ENCODE measurements at places on chromosomes 13 and 19. TPM values are rescaled to one million over a fixed set of nuclear protein-coding genes. Genes with fewer than 3 reads are reported as not detected.
A peak's percentile ranks its signal among the peaks of the same experiment; 100 is the strongest.

- no peak overlapping the region for H3K27ac ChIP-seq
- DNase-seq, result peak; percentile 40
- H3K27me3 ChIP-seq, result no peaks in the 10 kb centered on the region
- no peak overlapping the region for H3K4me3 ChIP-seq
- no peaks in the 10 kb centered on the region for H3K4me1 ChIP-seq
These were observed 475.6 kb downstream of the COG6 start for GRCh38 chr13:40130871-40131636.

GRCh38 chr13:111472559-111473460 is 152.4 kb downstream of the TEX29 start:
- H3K27ac ChIP-seq, result no peak overlapping the region
- H3K4me3 ChIP-seq, result no peak overlapping the region
- DNase-seq, result no peak
- H3K36me3 ChIP-seq, result no peaks in the 10 kb centered on the region
- H3K4me1 ChIP-seq, result no peaks in the 10 kb centered on the region
- H3K27me3 ChIP-seq, result no peaks in the 10 kb centered on the region

- peaks cover 18% of the 10 kb centered on the region for H3K4me1 ChIP-seq
- no peaks in the 10 kb centered on the region for H3K27me3 ChIP-seq
- no peak for DNase-seq
- peaks cover 10% of the 10 kb centered on the region for H3K36me3 ChIP-seq
- no peak overlapping the region for H3K27ac ChIP-seq
- no peak overlapping the region for H3K4me3 ChIP-seq
These were observed 6.3 kb downstream of the TPGS1 start for GRCh38 chr19:513368-514165.

DNA sequence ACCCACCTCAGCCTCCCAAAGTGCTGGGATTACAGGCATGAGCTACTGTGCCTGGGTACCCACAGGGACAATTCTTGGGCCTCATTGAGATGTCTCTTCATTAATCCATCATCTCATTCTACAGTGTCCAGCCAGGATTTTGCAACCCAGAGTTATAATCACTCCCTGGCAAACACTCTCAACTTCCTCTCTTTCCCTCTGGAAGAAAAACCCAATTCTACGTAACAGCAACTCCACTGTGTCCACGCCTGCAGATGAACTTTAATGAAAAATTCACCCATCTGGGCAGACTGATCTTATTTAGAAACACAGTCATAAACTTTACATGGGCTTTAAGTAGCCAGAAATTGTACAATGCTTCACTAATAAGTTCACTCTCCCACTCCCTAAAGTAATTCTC is 90.1 kb upstream of the ABCC4 start:
- no peak overlapping the region for H3K4me3 ChIP-seq
- no peaks in the 10 kb centered on the region for H3K36me3 ChIP-seq
- H3K27ac ChIP-seq, result no peak overlapping the region
- no peaks in the 10 kb centered on the region for H3K27me3 ChIP-seq
- no peaks in the 10 kb centered on the region for H3K4me1 ChIP-seq

DNA sequence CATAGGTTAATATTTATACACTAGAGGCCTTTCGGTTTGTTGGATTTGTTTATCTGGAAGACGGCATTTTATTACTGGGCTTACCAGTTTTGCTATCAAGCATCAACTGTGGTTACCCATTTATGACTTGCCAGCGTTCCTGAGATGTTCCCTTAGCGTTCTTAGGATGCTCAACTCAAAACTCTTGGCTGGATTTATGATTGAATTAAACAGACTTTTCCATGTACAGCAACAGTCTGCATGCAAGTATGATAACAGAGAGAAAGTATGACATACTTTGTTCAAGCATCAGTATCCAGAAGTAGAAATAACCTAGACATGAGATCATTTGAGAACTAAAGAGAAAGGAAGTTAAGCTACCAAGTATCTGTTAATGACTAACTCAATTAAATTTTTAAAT is 29.9 kb upstream of the RNF113B start:
- H3K27ac ChIP-seq, result no peak overlapping the region
- no peaks in the 10 kb centered on the region for H3K36me3 ChIP-seq
- no peaks in the 10 kb centered on the region for H3K27me3 ChIP-seq
- H3K4me3 ChIP-seq, result no peak overlapping the region

DNA sequence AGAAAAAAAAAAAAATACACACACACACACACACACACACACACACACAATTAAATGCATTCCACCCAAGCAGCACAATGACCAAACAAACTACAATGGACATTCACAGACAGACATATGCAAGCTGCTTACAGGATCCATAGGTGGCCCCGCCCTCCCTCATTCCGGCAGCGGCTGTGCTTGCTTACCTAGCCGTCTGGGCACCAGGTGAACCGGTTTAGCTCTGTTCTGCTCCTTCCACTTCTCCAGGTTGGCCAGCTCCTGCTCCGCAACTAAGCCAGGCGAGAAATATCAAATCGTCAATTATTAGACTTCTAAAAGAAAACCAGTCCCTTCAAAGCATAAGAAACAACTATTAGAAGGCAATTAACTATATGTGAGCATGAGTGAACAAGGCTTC is 23.1 kb downstream of the EPSTI1 start:
- no peak overlapping the region for H3K4me3 ChIP-seq
- H3K27me3 ChIP-seq, result no peaks in the 10 kb centered on the region
- no peak overlapping the region for H3K27ac ChIP-seq

Gene METTL21C
- not detected for total RNA-seq

Gene ZNF682
- not detected for total RNA-seq

Gene LRRC25
- total RNA-seq, result 0.12 TPM

Gene FOXA3
- total RNA-seq, result 5.8 TPM

Gene CD209
- total RNA-seq, result not detected

Data from HCT116 (cell line).